ENCODE measurements at places on chromosomes 3 and 15.

DNA sequence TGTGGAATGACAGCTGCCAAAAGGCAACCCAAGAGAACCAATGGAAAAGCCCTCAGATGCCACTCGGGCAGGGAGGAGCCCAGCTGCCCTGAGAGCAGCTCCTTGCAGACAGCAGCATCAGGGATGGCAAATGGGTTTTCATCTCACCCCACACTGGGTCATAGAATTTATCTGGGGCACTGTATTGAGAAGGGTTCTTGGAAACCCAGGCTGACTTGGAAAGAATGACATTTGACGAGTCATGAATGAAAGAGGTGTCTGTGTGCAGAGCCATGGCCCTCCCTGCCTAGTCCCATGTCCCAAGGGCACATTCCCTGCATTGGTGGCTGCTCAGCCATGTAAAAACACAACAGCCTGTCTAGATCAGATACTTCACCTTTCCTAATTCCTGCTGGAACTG lies 157.9 kb upstream of the BHLHE40 start:
- no peak for DNase-seq

GRCh38 chr3:194395778-194396538 lies 3.1 kb downstream of the GP5 start:
- DNase-seq = no peak

DNA sequence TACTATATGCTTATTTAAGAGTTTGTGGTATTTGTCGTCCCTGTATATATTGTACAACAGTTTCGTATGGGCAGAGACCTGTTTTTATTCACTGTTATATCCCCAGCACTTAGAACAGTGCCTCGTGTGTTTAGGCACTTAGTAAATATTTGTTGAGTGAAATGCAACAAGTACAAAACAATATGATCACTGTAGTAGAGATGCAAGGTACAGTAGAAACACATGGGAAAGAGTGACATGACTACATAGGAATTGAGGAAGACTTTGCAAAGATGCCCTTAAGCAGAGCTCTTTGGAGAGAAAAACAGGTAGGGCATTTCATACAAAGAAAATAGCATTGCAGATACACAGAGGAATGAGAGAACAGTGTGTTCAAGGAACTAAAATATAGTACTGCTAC lies 18.3 kb downstream of the RASA2 start:
- DNase-seq = no peak

DNA sequence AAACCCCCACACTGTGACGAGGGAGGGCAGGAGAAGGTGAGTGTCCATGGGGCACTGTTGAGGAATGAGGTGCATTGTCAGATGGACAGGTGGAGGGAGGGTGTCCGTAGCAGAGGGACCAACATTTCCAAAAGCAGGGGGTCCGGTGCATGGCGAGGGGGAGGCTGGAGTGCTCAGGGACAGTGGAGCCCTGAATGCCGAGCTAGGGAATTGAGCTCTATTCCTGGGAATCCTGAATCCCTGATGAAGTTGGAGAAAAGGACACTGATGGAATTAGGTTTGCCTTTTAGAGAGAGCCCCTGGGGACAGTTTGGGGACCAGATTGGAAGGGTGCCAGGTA lies 7.9 kb upstream of the ANPEP start:
- no peak for DNase-seq

DNA sequence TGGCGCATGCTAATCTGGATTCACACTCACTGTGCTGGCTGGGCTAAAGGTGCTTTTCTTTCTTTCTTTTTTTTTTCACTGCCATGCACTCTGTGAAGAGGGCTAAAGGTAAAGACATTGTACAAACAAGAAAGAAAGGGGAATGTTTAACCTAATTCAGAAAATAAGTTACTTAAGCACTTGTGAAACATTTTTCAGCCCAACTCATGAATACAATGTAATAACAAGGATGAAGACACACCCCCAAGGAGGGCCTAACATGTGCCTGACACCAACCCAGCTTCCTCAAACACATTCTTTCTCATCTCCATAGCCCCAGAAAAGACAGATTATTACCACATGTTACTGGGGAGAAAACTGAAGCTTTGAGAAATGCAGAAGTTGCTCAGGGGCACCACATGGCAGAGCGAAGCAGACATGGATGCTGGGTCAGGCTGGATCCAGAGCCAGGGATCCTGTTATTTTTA lies 5.7 kb downstream of the STIMATE start:
- no peak for DNase-seq

DNA sequence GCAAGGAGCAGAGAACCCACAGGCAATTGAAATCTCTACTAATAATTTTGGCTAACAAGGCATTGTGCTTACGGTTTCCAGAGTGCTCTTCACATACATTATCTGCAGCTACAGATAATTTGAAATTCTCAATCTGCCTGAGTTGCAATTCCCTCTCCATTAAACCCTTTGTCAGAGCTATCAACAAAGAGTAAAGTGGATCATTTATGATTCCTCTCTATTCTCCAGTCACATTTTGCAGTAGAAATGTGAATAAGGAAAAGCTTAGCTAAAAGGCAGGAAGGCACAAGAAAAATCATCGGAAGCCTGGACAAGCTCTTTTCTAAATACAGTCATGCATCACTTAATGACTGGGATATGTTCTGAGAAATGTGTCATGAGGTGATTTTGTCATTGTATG lies 49.6 kb downstream of the FAM98B start:
- DNase-seq = no peak

GRCh38 chr3:104106276-104106675 lies 1260.4 kb upstream of the ALCAM start:
- DNase-seq = no peak

DNA sequence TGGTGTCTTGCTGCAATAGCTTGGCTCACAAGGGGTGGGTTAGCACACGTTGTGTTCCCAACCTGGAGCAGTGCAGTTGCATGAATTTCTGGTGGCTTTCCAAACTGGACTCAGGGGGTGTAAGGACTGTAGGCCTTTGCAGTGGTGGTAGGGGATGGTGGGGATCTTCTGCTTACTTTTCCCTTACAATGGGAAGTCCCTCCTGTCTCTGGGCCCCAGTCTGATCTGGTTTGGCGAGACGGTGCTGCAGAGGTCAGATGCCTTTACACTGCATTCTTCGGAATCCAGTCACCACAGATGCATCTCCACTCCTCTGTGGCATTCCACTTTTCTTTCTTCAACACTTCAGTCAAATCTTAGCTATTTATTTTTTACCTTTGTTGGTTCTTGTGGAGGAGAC lies 132.1 kb downstream of the DOCK3 start:
- no peak for DNase-seq

- no peak for DNase-seq
Measured at GRCh38 chr15:62505762-62506161, 340.7 kb upstream of the C2CD4B start.

GRCh38 chr3:12643010-12643380 lies 20.9 kb downstream of the RAF1 start:
- no peak for DNase-seq

DNA sequence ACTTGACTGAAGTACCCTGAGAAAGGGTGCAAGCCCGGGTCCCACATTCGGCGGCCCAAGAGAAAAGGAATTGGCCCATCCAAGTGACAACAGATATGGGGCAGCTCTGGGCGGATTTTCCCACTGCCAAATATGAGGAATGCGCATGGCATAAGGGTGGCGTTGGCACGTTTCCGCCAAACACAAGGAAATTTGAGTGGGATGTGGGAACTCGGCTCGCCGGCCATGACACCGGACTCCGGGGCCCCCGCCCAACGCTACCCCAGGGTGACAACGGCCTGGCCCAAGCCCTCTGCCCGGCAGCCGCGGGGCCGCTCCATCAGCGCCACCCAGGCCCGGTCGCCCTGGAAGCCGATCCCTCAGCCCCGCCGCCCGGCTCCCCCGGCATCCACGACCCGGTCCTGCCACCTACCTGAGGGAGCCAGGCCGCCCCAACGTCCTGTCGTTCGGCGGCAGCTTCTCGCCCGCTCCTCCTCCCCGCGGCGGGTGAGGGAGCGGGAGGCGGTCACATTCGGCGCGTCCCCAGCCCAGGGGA lies 449 bp downstream of the RAF1 start:
- DNase-seq = no peak

- no peak for DNase-seq
Measured at GRCh38 chr3:42271786-42272185, 5.8 kb upstream of the CCK start.

- DNase-seq = peak; percentile 36
Measured at GRCh38 chr3:32510075-32510724, 7.5 kb upstream of the CMTM6 start.

DNA sequence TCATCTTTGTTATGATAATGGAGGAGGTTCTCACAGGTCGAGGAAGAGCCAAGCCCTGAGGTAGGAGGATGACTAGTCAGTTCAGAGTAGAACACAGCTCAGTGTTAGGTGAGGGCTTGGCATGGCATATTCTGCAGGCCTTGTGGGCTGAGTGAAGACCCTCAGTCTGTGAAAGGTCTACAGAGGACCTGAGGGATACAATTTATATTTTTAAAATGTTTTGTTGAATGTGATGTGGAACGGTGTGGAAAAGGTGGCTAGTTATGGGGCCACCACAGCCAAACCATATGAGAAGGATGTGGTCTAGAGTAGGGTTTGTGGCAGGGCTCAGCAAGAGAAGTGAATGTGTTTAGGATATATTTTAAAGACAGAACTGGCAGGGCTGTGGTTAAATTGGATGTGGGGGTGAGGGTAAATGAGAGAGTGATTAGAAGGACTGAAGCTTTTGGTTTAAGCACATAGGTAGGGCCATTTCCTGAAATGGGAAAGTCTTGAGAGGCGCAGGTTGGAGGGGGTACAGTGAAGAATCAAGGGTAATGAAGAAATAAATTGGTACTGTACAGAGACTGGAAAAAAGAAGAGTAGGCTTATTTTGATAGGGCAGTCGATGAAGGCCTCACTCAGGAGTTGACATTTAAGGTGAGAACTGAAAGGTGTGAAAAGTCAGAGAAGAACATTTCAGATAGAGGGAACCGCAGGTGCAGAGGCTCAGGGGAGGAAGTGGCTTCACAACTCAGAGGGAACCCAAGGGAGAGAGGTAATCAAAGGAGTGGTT lies 60.5 kb downstream of the SPTSSB start:
- no peak for DNase-seq

GRCh38 chr3:155138677-155139076 lies 58.6 kb downstream of the MME start:
- no peak for DNase-seq

DNA sequence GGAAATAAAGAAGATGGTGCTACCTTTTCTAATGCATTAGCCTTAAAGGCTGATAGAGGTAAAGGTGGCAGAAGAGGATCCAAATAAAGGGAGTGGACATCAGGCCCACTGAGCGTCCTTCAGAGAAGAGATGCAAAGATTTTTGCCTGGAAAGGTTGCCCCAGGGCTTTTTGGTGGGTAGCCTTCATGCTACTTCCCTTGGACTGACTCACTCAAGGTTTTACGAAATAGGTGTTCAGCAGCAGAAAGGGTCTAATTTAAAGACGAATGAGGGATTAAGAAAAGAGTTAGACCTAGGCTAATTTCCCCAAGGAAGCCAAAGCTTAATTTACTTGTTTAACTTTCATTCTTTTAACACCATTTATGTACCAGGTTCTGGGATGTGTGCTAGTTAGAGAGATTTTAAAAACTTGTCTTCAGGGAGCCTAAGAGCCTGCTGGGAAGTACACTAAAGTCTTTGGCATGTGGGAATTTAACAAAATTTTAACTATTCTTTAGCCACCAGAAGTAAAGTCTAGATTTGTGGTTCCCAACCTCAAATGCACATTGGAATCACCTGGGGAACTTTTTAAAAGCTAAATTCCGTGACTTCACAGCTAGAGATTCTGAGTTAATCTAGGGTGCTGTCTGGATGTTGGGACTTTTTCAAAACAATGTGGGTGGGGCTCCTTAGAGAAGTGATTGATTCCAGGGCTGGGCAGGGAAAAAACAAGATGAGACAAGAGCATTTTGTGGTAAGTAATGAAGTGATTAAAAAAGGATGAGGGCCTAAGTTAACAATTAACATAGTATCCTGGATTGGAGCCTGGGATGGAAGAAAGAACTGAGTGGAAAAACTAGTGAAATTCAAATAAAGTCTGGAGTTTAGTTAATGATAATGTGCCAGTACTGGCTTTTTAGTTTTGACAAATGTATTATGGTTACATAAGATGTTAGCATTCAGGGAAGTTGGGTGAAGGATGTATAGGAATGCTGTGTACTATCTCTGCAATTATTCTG lies 3.4 kb downstream of the IL20RB start:
- no peak for DNase-seq

- no peak for DNase-seq
Measured at GRCh38 chr15:100694381-100695021, 92.1 kb downstream of the ASB7 start.

GRCh38 chr3:5197470-5198312 lies 10.2 kb downstream of the EDEM1 start:
- no peak for DNase-seq

- no peak for DNase-seq
Measured at GRCh38 chr3:29755416-29755815, 474.5 kb downstream of the RBMS3 start.

- DNase-seq = no peak
Measured at GRCh38 chr15:95300958-95301357, 1029.5 kb upstream of the NR2F2 start.

- DNase-seq = no peak
Measured at GRCh38 chr3:113630956-113631542, 65.4 kb downstream of the USF3 start.

- peak; percentile 55 for DNase-seq
Measured at GRCh38 chr3:144085964-144086363, 114.3 kb downstream of the DIPK2A start.

GRCh38 chr3:135325726-135326235 lies 530.7 kb downstream of the EPHB1 start:
- peak; percentile 14 for DNase-seq

GRCh38 chr15:99507504-99508310 lies 58.1 kb upstream of the MEF2A start:
- peak; percentile 56 for DNase-seq

GRCh38 chr3:2092758-2093157 lies 5.9 kb upstream of the CNTN4 start:
- DNase-seq = no peak

GRCh38 chr15:55037071-55037470 lies 159.7 kb downstream of the RSL24D1 start:
- DNase-seq = no peak

- no peak for DNase-seq
Measured at GRCh38 chr3:8103954-8104353, 397.7 kb upstream of the LMCD1 start.

DNA sequence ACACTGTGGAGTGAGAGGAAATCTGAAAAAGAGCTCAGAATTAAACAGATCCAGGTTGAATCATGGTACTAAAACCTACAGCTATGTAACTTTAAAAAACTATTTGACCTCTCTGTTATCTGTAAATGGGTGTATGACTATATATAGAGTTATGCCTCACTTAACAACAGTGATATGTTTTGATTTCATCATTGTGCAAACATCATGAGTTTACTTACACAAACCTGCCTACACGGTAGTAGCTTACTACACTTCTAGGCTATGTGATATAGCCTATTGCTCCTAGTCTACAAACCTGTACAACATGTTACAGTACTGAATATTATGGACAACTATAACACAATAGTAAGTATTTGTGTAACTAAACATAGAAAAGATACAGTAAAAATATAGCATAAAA lies 191.6 kb upstream of the MEIS2 start:
- DNase-seq = no peak

Measured in NCI-H1694 treated with DMSO at 0.1 percent for 48 hours (cell line).